ENCODE measurements at places on chromosomes 3 and 15.

DNA sequence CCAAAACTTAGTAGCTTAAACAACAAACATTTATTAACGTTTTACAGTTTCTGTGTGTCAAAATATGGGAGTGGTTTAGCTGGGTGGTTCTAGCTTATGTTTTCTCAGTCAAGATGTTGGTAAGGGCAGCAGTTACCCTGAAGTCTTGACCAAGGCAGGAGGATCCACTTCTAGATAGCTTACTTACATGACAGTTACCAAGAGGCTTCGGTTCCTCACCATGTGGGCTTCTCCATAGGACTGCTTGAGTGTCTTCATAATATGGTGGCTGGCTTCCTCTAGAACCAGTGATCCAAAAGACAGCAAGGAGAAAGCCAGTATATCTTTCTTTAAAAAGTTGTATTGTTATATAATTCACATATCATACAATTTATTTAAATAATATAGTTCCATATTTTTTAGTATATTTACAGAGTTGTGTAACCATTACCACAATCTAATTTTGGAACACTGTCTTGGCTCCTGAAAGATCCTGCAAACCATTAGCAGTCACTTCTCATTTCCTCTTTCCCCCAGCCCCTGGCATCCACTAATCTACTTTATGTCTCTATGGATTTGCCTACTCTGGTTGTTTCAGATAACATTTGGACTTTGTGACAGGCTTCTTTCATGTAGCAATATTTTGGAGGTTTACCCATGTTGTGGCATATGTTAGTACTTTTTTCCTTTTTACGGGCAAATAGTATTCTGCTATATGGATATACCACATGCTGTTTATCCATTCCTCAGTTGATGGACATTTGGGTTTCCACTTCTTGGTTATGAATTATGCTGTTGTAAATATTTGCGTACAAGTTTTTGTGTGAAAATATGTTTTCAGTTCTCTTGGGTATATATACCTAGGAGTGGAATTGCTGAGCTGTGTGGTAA lies 33.3 kb downstream of the MAPK6 start:
- no peak for DNase-seq

DNA sequence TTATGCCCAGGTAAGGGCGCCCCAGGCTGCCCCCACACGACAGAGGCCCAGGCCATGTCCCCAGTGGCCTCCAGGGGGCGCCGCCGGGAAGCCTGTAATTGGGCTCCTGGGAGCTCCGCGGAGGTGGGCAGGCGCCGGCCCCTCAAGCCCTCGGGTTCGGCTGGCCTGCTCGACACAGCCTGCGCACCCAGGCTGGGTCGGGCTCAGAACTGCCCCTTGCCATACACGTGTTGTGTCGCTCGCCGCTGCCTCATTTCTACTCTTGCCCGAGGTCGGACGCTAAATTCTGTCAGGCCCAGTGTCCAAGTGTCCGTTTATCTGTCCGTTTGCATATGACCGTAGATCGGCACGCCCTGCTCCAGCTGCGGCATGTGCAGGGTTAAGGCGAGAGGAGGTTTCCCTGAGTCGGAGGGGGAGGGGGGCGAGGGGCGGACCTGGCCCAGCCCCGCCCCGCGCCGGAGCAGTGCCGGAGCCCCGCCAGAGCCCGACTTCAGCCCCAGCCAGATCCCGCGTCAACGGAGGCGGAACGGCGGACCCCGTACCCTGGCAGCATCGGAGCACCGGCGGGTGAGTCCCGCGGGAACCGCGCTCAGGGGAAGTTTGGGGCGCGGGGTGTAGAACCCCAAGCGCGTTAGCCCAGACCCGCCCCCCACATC lies at the start of gene KLHDC8B:
Gene KLHDC8B, plus strand, starts transcription at position 480 of the 656 bp plus-strand sequence. CDS start 1,172 bp downstream, outside the sequence.
- DNase-seq, result peak; percentile 71

DNA sequence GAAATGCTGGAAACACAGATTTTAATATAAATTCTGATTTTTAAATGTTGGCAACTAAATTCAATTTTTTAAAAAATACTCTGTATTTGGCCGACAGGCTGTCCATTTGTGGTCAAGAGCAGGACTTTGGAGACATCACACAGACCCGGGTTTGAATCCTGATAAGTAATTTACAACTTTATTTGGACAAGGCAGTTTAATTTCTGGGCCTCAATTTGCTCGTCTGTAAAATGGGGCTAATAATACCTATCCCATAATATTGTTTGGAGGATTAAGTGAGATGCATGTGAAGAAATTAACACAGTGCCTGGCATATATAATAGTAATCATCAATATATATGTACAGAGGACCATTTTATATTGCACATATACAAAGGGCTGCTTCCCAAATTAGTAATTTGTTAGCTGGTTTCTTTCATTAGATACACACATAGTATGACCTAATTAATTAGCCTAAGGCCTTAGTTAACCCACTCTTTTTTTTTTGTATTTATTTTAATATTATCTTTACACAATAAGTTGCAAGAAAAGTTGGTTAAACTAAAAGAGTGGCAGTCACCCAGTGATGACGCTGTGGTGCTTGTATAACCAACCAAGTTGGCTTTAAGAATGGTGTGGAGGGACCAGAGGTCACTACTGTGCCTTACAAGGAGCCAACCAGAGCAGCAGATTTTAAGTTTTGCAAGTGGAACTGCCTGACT lies 665 bp downstream of the PIGB start:
- DNase-seq, result peak; percentile 70

- DNase-seq, result no peak
These were observed 20.1 kb upstream of the DMXL2 start for GRCh38 chr15:51642696-51643095.

DNA sequence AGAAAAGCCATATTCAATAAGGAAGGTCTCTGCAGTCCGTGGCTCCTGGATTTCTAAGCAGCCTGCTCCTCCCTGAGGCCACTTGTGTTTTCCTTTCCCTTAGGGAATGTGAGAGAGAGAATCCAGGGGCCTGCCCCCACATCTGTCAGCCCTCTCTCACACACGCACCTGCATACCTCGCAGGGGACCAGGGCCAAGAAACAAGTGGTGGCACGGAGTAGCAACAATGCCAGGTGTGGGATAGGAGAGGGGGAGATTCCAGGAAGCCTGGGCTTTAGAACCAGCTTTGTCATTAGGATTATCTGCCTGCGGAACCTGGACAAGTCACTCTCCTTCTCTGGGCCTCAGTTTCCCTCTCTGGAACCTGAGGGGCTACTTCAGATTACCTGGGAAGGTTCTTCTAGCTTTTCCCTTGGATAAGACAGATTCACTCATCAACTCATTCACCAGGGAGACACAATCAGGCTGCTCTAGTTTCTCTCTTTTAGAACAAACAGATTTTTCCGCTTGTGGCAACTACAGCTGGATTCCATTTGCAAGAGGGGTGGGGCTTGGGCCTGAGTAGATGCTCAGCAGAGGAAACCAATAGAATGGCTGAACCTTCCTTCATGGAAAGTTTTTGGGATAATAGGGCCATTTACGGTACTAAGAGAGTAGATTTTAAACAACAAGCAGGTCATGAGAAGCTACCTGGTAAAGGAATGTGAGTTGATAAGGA lies 19.5 kb downstream of the BCL6 start:
- no peak for DNase-seq

DNA sequence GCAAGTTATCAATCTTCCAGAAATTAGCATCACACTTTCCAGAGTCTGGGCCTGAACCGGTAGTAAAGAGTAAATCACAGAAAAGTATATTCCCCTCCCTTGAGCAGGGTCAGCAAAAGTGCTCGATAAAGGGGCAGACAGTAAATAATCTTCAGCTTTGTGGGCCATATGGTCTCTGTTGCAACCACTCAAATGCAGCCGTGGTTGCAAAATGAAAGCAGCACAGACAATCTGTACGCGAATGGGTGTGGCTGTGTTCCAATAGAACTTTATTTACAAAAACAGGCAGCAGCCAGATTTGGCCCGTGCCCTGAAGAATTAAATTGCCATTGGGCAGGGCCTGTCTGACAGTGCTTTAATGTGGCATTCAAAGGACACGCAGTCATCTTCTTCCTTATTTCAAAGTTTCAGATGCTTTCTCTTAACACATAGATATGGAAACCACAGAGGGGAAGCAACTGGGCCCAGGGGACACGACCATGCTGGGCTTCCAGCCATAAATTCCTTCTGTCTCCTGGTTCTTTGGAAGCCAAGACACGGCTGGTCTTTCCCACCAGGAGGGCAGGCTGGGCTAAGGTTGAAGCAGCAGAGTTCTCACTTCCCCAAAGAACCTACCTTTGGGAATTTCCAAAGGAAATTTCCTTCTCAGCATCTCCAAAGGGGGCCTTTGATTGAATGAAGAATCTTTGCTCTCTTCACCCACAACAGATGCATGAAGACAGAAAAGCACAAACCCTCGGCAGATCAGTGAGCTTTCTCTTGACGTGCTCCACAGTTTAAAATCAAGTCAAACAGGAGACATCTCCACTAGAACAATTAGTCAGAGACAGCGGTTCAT lies 489.8 kb upstream of the PROK2 start:
- no peak for DNase-seq

DNA sequence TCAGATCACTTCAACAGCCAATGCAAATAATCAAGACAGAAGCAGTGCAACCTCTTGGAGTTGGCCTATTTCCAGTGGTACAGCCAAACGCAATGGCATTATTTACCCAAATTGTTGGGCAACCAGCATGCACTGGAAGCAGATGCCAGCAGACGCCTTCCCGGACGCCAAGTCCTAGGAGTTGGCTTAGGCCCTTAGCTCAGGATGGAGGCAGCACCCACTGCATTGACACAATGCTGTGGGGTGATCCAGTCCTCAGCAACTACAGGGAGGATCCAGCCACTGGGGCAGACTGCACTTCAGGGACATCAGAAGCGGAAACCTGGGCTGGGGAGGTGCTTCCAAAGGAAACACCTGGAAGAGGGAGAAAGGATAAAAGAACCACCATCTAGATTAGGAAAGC lies 290.4 kb downstream of the FAM43A start:
- no peak for DNase-seq

DNA sequence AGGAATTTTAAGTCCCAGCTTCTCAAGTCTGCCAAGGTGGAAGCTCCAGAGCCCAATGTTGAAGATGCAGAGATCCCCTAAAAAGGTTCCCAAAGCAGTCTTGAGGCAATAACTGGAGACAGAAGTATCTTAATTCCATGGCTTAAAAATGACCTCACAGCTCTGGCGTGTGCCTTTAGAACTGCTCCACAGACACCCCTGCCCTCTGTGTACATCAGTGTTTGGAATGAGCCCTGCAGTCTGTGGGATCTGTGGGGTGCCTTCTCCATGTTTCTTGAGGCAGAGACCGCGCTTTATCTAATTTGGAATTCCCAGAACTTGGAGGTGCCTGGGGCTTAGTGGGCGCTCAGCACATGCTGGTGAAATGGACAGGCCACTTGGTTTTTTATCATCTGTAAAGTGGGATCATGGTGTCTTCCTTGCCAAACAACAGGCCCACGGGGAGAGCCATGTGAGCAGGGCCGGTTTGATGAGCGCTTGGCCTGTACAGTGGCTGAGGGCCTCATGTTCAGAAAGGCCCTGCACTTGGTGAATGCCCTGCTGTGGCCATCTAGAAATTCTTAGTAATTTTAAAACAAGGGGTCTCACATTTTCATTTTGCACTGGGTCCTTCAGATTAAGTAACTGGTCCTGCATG lies 7.1 kb downstream of the ITGA11 start:
- DNase-seq, result no peak

DNA sequence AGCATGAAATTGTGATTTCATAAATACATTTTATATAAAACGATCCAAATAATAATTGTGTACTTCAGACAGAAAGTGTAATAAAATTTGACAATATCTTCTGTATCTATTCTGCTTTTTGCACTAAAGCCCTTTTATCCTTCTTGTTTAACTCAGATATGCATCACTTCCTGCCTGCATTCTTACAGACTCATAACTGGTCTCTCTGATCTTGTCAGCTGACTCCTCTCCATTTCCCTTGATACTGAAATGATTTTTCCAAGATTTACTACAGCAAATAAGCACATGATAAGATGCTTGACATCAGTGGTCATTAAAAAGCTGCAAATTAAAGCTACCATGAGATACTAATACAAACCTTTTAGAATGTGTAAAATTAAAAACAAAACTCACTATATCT lies 25.3 kb upstream of the SI start:
- DNase-seq, result no peak

- no peak for DNase-seq
These were observed 140.9 kb downstream of the ALDH1A2 start for GRCh38 chr15:57924598-57924997.

GRCh38 chr3:161854232-161854771 lies 357.7 kb downstream of the OTOL1 start:
- peak; percentile 59 for DNase-seq

DNA sequence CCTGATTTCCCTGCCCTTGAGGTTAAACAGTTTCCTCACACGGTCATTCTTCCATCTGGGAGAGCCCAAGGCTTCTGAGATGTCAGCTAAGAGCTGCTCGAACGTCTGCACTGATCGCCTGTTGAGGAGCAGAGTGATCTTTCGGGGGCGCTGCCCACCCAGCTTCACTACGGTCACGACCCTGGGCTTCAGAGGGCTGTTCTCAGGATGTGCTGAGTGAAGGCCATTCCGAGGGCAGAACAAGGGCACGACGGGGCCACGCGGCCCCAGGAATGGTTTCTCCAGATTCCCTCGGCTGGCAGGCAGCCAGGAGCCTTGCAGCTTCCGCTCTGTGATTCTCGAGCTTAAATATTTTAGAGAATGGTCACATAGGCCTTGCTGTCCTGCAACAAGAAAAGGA lies 25.7 kb downstream of the DCLK3 start:
- DNase-seq, result no peak

GRCh38 chr15:94744080-94744793 lies 512.9 kb downstream of the MCTP2 start:
- DNase-seq, result no peak

DNA sequence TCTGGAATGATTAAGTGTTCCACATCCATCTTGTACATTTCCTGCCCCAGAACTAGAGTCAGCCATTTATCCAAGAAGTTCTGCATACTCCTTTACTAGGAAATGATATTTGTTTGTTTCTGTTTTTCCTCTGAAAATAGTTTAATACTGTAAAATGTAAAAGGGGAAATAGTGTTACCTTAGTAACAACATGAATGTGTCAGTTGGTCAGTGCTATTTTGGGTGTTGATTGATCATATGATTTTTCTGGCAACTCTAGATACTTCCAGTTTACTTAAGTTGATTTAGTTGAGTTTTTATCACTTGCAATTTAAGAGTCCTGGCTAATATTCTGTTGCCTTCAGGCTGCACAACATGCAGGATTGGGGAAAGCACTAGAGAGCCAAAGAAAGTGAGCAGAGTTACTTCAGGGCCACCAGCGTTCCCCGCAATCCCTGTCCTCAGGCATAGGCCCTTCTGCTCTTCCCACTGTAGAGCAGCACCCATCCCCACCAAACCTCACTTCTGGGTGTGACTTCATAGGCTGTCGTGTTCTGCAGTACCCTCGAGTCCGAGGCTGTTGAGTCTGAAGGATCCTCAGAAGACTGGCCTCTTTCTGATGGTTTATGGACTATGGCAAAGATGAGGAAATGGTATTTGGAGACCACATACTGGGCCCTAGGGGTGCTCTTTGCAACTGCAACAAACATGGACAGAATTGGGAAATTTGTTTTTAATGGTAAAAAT lies 69.0 kb downstream of the CHD2 start:
- DNase-seq, result no peak

GRCh38 chr3:115164374-115165221 lies 17.5 kb upstream of the ZBTB20 start:
- DNase-seq, result no peak

GRCh38 chr15:77036537-77037387 lies 34.1 kb downstream of the TSPAN3 start:
- DNase-seq, result no peak

- DNase-seq, result no peak
These were observed 117.5 kb downstream of the FAM174B start for GRCh38 chr15:92538115-92538514.

- no peak for DNase-seq
These were observed 21.9 kb upstream of the APH1B start for GRCh38 chr15:63255489-63255990.

GRCh38 chr15:76942331-76942730 lies 10.8 kb downstream of the RCN2 start:
- DNase-seq, result no peak
